ENCODE measurements at places on chromosomes 4 and X. TPM values are rescaled to one million over a fixed set of nuclear protein-coding genes. Genes with fewer than 3 reads are reported as not detected.

GRCh38 chrX:10749113-10749512 is 128.7 kb upstream of the MID1 start:
- no peak for DNase-seq
- H3K27me3 ChIP-seq = no peaks in the 10 kb centered on the region
- H3K27ac ChIP-seq = no peak overlapping the region
- H3K36me3 ChIP-seq = no peaks in the 10 kb centered on the region

GRCh38 chr4:14743172-14743571 is 259.1 kb upstream of the CPEB2 start:
- no peaks in the 10 kb centered on the region for H3K36me3 ChIP-seq
- peaks cover 12% of the 10 kb centered on the region for H3K27me3 ChIP-seq
- H3K4me1 ChIP-seq = peaks cover 16% of the 10 kb centered on the region
- DNase-seq = no peak
- peak overlapping the region; percentile 39 for H3K27ac ChIP-seq
- no peak overlapping the region for H3K4me3 ChIP-seq

DNA sequence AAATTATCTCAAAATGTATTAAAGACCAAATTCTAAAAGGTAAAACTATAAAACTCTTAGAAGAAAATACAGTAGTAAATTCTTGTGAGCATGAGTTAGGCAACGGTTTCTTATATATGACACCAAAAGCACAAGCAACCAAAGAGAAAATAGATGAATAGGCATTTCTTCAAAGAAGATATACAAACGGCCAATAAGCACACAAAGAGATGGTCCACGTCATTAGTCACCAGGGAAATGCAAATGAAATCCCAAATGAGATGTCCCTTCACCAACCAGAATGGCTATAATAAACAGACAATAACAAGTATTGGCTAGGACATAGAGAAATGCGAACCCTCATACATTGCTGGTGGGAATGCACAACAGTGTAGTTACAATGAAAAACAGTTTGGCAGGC is 44.6 kb downstream of the RAB33A start:
- DNase-seq = no peak
- H3K36me3 ChIP-seq = peaks cover 16% of the 10 kb centered on the region
- H3K27me3 ChIP-seq = no peaks in the 10 kb centered on the region
- H3K27ac ChIP-seq = no peak overlapping the region
- H3K4me3 ChIP-seq = no peak overlapping the region

GRCh38 chrX:68503836-68504636 is 5.2 kb downstream of the YIPF6 start:
- no peak for DNase-seq
- no peaks in the 10 kb centered on the region for H3K27me3 ChIP-seq
- no peak overlapping the region for H3K4me3 ChIP-seq

DNA sequence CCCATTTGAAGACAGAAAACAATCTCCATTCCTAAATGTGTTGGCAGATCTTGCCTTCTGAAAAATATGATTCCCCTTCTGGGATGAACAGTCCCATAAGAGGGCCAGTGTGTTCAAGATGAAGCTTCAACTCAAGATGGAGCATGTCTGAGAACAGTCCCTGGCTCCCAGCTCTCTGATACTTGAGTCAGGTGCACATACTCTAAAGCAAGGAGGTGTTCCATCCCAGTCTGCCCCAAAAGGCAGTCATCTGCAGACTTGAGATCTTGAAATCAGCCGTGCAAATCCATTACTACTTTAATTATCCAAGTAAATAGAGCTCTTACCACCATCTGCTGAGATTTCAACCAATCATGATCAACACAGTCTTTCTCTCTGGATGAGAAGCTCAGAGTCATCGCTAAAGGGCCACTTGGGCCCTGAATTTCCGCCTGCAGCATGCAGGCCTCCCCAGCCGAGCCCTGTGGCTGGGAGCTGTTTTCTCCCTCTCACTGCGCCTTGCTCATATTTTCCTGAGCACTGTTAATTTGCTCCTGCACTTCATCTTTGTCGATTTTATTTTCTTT is 22.2 kb downstream of the CCDC149 start:
- DNase-seq = no peak
- H3K36me3 ChIP-seq = peaks cover 5% of the 10 kb centered on the region
- H3K4me1 ChIP-seq = no peaks in the 10 kb centered on the region

DNA sequence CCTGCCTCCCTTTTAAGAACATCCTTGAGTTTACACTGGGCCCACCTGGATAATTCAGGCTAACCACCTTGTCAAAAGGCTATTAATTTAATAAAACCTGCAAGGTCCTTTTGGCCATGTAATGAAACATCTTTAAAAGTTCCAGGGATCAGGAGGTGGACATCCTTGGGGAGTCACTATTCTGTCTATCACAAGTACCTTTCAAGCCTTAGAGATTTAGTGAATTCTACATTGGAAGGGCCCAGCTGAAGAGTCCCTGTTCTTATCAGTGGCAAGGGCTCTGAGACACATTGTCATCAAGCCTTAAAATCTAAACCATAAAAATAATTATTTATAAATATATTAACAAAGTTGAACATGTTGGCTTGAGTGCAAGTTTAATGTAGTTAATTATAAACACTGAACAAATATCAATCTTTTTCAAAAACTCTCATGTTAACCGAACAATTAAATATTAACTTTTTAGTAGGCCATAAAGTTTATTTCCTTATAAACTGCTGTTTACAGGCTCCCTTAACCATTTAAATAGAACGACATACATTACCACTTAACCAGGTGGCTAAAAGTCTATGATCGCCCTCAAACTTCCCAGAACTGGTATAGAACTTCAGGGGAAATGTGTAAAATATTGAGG is 104.4 kb upstream of the CBR4 start:
- no peak overlapping the region for H3K4me3 ChIP-seq
- DNase-seq = no peak
- H3K27me3 ChIP-seq = no peaks in the 10 kb centered on the region
- peaks cover 56% of the 10 kb centered on the region for H3K36me3 ChIP-seq
- peak overlapping the region; percentile 89 for H3K27ac ChIP-seq
- H3K4me1 ChIP-seq = peaks cover 24% of the 10 kb centered on the region

DNA sequence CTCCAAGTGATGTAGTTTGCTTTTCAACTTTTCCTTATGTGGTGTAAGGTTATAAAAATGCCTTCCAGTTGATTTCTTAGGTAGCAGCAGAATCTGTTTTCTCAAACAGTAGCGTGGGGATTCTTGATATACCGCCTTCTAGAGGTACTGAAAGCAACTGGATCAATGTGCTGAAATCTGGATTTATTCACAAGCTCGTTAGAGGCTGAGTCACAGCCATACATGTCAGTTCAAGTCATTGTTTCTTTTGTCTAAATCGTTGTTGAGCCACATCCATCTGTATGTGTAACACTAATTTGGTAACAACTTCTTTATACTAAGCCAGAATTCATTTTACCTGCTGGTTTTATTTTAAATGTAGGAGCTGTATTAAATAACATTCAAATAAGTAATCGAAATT is 200.0 kb upstream of the MAD2L1 start:
- no peak overlapping the region for H3K27ac ChIP-seq
- no peaks in the 10 kb centered on the region for H3K4me1 ChIP-seq
- no peak overlapping the region for H3K4me3 ChIP-seq
- peaks cover 5% of the 10 kb centered on the region for H3K27me3 ChIP-seq
- no peaks in the 10 kb centered on the region for H3K36me3 ChIP-seq
- DNase-seq = no peak

Gene DMRTC1
- total RNA-seq = not detected

Gene JAKMIP1
- total RNA-seq = not detected

Gene AADAT
- 10.7 TPM for total RNA-seq
